ENCODE measurements at places on chromosomes 5 and 9.

DNA sequence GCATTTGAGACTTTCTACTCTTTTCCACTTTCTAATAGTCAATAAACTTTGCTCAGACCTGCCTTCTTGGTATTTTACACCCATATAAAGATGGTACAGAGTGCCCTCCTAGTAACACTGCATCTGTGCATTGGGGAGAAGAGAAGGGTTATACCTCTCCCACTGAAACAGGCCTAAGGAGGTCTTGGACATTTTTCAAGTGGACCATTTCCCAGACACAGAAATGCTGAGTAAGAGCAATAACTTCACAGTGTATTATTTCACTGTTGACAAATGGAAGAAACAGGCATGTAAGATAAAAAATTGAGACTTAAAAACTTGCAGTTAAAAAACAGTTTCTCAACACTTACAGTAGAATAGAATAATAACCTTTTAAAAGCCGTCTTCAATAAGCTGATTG, 1224.0 kb upstream of the CDH18 start:
- no peak for DNase-seq

DNA sequence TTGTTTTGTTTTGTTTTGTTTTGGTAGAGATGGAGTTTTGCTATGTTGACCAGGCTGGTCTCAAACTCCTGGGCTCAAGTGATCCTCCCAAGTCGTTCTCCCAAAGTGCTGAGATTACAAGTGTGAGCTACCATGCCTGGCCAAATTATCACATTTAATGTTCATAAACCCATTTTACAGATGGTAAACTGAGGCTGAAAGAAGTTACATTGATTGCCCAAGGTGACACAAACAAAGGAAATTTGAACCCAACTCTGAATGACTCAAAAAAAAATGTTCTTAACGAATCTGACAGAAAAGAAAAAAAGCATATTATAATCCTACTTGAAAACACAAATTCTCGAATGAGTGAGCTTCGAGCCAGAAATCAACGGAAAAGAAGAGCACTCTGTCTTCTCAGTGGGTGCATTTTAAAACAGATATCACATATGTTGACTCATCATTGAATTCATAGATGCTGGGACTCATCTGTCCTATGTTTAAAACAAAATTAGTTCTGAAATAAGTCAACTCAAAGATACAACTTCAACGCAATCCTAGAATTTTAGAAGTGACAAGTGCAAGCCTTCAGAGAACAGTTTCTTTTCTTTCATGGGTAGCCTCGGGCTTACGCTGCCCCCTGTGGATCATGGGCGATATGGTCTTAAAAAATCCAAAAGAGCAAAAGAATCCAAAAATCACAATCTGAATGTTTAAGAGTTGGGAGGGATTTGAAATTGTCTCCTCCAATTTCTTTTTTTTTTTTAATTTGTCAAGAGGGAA, 28.4 kb downstream of the TIMD4 start:
- DNase-seq: peak; percentile 41

DNA sequence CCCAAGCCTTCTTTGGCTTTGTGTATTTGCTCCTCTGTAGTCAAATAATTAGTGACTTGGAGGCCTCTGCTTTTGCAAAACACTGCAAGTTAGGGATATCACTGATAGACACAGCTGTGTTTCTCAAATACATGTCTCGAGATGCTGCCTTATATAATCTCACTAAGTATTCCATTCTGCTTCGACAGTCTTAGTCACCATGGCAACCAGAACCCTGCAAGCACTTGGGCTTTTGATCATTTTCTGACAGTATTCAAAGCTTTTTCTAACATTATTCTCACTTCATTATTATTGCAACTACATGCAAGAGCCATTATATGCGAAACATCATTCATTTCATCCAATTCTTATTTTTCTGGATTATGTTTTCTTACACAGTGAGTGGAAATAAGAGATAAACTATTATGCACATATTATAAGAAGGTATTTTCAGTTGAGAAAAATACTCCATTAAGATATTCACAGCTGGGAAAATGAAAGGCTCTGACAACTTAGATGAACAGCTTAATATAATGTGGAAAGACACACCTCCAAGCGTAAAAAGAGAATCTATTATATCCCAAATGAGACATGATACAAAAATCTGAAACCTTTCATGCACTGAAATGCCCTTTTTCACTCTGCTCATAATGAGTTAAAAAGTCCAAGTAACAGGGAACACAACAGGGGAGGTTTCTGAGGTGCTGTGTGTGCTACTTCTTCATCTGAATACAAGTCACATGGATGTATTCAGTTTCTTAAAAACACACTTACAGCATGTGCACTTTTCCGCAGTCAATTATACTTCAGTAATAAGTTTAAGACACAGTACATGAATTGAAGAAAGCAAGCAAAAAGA, 93.9 kb downstream of the SCAI start:
- DNase-seq: no peak

DNA sequence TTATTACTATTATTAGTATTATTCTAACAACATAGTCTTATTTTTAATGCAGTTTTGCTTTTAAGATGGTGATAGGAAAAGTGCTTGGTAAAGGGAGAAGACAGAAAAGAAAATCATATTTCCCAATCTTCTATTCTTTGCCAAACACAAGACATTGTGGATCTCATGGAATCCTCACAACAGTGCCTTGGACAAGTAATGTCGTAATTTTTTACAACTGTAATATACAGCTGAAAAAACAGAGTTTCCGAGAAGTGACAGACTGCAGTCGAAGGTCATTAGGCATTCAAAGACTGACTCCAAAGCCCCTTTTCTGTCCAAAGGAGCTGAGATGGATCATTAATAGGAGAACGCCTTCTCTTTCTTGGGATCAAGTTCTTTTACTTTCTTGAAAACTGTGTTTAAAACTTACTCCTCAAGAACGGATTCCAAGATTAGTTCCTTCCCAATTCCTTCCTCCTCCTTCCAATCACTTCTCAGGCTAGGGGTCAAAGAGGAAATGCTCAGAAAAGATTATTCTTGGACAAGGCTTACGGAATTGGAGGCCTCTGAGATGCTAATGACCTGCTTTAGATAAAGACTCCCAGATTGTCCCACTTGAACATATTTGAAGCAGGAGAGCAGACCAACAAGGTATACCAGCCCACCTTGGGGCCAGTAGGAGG, 24.3 kb upstream of the TRIM32 start:
- DNase-seq: no peak

Data from ACHN (cell line).